AG04449 (cell line): ENCODE measurements at places on chromosomes 7 and 10.

DNA sequence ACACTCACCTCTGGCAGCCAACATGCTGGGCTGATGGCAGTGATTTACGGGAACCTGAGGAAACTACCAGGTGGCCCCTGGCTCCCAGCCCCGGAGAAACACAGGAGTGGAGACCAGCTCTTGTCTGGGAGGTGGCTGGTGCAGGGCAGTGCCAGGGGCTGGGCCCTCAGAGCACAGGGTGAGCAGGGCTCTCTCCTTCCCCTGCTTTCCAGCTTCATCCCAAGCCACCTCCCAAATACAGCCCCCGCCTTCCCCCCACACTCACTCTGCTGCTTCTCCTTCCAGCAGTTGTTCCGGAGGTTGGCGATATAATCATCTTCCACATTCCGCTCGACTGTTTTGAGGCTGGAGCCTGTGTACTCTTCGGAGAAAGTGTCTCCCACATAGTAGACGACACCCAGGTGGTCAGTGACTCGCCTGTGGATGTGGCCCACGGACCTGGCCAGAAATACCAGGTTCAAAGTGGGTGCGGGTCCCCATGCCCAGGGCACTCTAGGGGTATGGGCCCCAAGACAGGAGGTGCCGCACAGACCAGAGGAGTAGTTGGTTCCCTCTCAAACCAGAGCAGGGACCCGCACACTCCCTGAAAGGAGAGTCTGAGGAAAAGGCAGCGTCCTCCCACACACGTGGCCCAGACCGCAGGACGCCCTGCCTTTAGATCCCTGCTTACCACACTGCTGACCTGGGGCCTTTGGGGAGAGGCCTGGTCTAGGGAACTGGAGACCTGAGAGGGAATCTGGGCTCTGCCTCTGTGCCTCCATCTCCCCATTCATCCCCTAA is 18.3 kb downstream of the DNAJB12 start:
- DNase-seq: no peak

DNA sequence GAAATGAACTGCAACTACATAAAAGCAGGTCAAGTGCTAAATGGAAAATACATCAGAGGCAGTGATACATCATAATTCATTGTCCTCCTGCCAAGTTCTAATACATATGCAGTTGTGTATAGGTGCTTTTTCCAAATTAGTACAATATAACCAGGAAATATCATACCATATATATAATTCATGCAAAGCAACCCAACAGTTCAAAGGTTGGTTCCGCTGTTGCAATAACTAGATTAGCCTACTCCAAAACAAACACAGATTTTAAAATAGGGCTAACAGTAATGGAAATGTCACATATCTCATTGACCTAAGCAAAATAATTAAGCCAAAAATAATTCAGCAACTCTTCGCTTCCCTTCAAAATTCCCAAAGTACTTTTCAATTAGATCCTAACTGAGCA is 88.9 kb upstream of the NEBL start:
- no peak for DNase-seq

- no peak for DNase-seq
Observed at GRCh38 chr10:132145521-132146185, 41.1 kb upstream of the DPYSL4 start.

- no peak for DNase-seq
Observed at GRCh38 chr10:127303746-127304145, 107.4 kb upstream of the INSYN2A start.

- no peak for DNase-seq
Observed at GRCh38 chr7:123155571-123155970, 44.2 kb downstream of the SLC13A1 start.

GRCh38 chr10:35017608-35018007 is 72.5 kb downstream of the CUL2 start:
- no peak for DNase-seq
